ENCODE measurements at places on chromosomes 2 and 18. TPM values are rescaled to one million over a fixed set of nuclear protein-coding genes. Genes with fewer than 3 reads are reported as not detected.

- no peaks in the 10 kb centered on the region for H3K4me1 ChIP-seq
- DNase-seq = no peak
- H3K27ac ChIP-seq = no peak overlapping the region
- H3K36me3 ChIP-seq = no peaks in the 10 kb centered on the region
Observed at GRCh38 chr2:47373747-47374146, 29.2 kb upstream of the MSH2 start.

DNA sequence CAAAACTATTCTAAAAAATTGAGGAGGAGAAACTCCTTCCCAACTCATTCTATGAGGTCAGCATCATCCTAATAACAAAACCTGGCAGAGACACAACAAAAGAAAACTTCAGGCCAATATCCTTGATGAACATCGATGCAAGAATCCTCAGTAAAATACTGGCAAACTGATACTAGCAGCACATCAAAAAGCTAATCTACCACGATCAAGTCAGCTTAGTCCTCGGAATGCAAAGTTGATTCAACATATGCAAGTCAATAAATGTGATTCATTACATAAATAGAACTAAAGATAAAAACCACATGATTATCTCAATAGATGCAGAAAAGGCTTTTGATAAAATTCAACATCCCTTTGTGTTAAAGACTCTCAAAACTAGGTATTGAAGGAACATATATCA lies 63.1 kb downstream of the EHBP1 start:
- H3K27me3 ChIP-seq = no peaks in the 10 kb centered on the region
- DNase-seq = no peak
- H3K4me1 ChIP-seq = no peaks in the 10 kb centered on the region
- H3K4me3 ChIP-seq = no peak overlapping the region
- no peak overlapping the region for H3K27ac ChIP-seq

DNA sequence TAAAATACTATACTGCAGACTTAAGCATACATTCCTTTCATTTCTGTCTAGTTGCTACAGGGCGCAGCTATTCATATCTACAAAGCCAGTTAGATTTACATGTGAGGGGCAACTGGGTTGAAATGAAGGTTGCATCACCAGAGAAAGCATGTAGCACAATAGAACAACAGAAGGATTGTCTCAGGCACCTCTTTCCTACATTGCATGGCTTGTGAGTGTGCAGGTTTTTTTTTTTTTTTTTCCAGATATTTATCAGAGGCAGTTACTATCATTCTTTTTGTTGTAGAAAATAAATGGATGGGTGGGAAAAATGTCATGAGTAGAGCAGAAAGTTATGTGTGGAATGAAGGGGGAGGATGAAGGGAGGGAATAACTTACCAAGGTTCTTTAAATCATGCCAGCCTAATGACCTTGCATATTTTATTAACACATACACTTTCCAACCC lies 86.8 kb downstream of the ERBB4 start:
- no peaks in the 10 kb centered on the region for H3K36me3 ChIP-seq
- H3K4me1 ChIP-seq = peaks cover 6% of the 10 kb centered on the region
- no peak overlapping the region for H3K27ac ChIP-seq
- H3K4me3 ChIP-seq = no peak overlapping the region
- H3K27me3 ChIP-seq = no peaks in the 10 kb centered on the region

DNA sequence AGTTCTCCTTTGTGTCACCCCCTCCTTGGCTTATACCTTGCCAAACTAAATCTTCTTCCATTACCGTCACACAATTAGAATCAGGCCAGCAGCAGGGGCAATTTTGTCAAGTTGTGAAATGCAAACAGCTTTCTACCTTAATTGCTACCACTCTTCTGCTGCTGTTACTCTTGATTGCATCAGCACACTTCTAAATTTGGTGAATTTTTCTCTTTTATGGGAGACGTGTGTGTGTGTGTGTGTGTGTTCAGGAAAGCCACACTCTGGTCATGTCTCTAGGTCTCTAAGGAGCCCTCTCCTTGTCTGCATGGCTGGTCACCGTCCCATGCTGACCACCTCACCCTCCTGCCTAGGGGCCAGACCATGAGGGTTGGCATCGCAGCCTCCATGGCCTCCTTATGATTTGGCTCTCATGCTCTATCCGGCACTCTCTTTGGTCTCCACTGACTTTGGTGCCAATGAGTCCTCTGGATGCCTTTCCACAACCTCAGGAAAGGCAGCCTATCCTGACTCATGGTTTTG lies 87.7 kb downstream of the GATA6 start:
- H3K4me3 ChIP-seq = no peak overlapping the region
- H3K27me3 ChIP-seq = no peaks in the 10 kb centered on the region
- no peaks in the 10 kb centered on the region for H3K36me3 ChIP-seq
- H3K27ac ChIP-seq = no peak overlapping the region
- no peak for DNase-seq

The STAMBP gene
- total RNA-seq = 38.0 TPM

- no peaks in the 10 kb centered on the region for H3K4me1 ChIP-seq
- no peak overlapping the region for H3K27ac ChIP-seq
- peaks cover 3% of the 10 kb centered on the region for H3K27me3 ChIP-seq
- no peak for DNase-seq
Observed at GRCh38 chr2:29270701-29271121, 155.5 kb downstream of the CLIP4 start.

DNA sequence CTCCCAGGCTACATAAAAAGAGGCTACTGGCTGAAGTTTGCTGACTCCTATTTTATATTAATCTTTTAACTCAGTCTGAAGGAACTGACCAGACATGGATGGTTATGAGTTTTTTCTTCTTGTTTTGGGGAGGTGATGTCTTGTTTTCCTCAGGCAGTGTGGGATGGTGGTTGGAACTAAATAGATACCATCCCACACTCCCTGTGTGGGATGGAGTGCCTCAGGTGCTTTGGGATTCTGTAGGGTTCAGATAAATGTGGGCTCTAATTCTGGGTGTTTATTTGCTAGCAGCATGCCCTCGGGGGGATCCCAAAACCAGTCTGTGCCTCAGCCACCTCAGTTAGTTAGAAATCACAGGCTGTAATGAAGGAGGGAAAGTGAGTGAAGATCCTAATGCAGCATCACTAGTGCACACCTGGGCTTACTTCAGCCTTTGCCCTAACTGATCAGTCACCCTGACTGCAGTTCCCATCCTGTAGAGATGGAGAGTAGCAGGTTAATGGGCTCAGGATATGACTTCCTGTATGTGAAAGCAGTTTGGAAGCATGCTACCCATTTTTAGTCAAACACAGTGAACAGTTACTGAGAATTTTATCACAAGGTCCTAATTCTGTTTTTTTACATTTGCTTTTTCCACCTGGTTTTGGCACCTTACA lies 132.2 kb downstream of the SPTBN1 start:
- no peak for DNase-seq
- no peak overlapping the region for H3K4me3 ChIP-seq
- H3K27me3 ChIP-seq = no peaks in the 10 kb centered on the region

GRCh38 chr18:77524909-77525308 lies 275.3 kb downstream of the GALR1 start:
- no peak overlapping the region for H3K27ac ChIP-seq
- H3K4me3 ChIP-seq = no peak overlapping the region
- H3K36me3 ChIP-seq = no peaks in the 10 kb centered on the region
- no peak for DNase-seq
- no peaks in the 10 kb centered on the region for H3K27me3 ChIP-seq

DNA sequence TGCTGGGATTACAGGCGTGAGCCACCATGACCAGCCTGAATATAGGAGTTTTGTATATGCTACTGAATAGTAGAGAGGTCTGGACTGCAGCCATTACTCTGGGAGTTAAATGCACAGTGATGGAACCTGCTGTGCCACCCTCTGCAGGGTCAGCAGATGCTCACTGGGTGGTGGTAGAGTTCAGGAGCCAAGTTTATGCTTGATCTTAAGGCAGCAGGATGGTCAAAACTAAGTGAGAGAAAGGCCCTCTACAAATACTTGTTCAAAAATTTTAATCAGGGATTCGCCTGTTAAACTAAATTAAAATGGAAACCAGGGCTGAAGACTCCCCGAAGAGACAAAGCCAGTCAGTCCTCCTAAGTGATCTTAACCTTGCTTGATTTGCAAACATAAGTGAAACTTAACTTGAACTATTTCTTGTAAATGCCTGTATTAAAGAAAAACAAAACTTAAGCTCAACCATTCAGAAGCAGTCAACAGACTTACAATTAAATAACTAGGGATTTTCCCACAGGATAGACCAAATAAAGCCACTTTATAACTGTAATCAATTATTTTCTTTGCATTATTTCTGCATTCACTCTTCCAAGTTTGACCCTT lies 4.2 kb upstream of the WDFY1 start:
- no peaks in the 10 kb centered on the region for H3K27me3 ChIP-seq
- no peak for DNase-seq
- H3K27ac ChIP-seq = no peak overlapping the region
- H3K4me1 ChIP-seq = peaks cover 5% of the 10 kb centered on the region

The AGPS gene
- total RNA-seq = 30.9 TPM

- DNase-seq = no peak
- no peaks in the 10 kb centered on the region for H3K27me3 ChIP-seq
- no peak overlapping the region for H3K4me3 ChIP-seq
- no peaks in the 10 kb centered on the region for H3K36me3 ChIP-seq
- no peaks in the 10 kb centered on the region for H3K4me1 ChIP-seq
Observed at GRCh38 chr2:160574468-160575140, 81.0 kb upstream of the RBMS1 start.

GRCh38 chr18:34651586-34652369 lies 58.3 kb upstream of the DTNA start:
- peak overlapping the region; percentile 87 for H3K27ac ChIP-seq
- peaks cover 78% of the 10 kb centered on the region for H3K4me1 ChIP-seq
- H3K36me3 ChIP-seq = no peaks in the 10 kb centered on the region
- no peaks in the 10 kb centered on the region for H3K27me3 ChIP-seq

- no peaks in the 10 kb centered on the region for H3K4me1 ChIP-seq
- H3K27ac ChIP-seq = no peak overlapping the region
- H3K4me3 ChIP-seq = no peak overlapping the region
- no peak for DNase-seq
- no peaks in the 10 kb centered on the region for H3K36me3 ChIP-seq
- H3K27me3 ChIP-seq = no peaks in the 10 kb centered on the region
Observed at GRCh38 chr18:79050005-79050404, 19.2 kb upstream of the ATP9B start.

- no peak for DNase-seq
- H3K27me3 ChIP-seq = no peaks in the 10 kb centered on the region
- H3K27ac ChIP-seq = no peak overlapping the region
- no peaks in the 10 kb centered on the region for H3K36me3 ChIP-seq
- H3K4me3 ChIP-seq = no peak overlapping the region
- H3K4me1 ChIP-seq = peaks cover 27% of the 10 kb centered on the region
Observed at GRCh38 chr2:110820128-110820527, 87.8 kb downstream of the ACOXL start.

The HDAC4 gene
- 23.6 TPM for total RNA-seq

GRCh38 chr2:8985561-8986326 lies 17.7 kb downstream of the MBOAT2 start:
- no peaks in the 10 kb centered on the region for H3K36me3 ChIP-seq
- H3K27ac ChIP-seq = no peak overlapping the region
- no peaks in the 10 kb centered on the region for H3K4me1 ChIP-seq
- H3K27me3 ChIP-seq = no peaks in the 10 kb centered on the region
- no peak overlapping the region for H3K4me3 ChIP-seq

The CCL20 gene
- not detected for total RNA-seq

DNA sequence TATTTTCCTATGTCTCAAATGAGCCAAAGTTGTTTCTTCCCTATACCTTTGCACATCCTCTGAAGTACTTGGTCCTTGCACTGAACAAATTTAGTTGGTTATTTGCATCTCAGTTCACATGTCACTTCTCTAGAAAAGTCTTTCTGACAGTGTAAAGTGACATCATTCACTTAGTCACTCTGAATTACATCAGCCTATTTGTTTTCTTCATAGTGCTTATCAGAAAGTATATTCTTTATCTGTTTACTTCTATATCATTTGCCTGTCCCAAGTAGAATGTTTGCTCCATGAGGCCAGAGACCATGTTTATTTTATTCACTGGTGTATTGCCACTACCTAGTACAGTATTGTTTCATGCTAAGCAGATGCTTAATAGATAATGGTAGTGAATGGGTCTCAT lies 173.7 kb downstream of the HNMT start:
- no peaks in the 10 kb centered on the region for H3K27me3 ChIP-seq

DNA sequence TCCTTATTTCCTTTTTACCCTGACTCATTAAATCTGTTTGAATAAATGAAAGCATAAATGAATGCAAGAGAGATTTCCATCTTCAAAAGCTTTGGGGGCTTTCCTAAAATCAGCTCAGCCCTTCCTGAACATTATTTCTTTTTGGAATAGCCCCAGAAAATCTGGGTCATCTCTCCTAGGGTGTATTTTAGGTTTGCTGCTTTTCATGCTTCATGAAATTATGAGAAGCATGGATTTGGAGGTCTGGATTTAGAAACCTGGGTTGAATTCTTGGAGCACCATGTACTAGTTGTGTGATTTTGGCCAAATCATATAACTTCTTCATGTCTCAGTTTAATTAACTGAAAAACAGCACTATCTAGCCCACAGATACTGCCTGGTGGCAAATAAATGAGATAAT lies 24.0 kb upstream of the PELI1 start:
- H3K36me3 ChIP-seq = no peaks in the 10 kb centered on the region
- DNase-seq = no peak
- no peaks in the 10 kb centered on the region for H3K27me3 ChIP-seq

DNA sequence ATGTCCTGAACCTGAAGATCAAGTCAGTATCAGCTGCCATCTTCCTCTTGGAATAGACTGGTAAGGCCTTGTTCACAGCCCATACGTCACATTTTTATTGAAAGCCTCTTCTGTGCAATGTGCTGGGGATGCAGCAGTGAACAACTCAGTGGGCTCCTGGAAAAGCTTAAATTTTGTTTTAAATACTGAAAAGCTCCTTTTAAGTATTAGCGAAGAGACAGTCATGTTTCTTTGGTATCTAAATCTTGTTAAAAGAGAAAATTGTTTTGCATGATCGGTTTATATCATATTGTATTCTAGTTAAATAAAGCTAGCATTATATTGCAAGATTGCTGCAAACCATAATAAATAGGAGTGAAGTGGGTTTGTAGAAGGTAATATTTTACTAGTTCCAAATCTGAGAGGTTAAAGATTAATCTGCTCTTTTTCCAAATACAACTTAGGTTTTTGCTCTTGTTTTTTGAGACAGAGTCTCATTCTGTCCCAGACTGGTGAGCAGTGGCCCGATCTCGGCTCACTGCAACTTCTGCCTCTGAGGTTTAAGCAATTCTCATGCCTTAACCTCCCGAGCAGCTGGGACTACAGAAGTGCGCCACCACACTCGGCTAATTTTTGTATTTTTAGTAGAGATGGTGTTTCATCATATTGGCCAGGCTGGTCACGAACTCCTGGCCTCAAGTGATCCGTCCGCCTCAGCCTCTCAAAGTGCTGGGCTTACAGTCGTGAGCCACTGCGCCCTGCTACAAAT lies 1.6 kb upstream of the RMDN2 start:
- H3K4me1 ChIP-seq = peaks cover 11% of the 10 kb centered on the region
- no peaks in the 10 kb centered on the region for H3K27me3 ChIP-seq
- no peak overlapping the region for H3K27ac ChIP-seq
- H3K4me3 ChIP-seq = no peak overlapping the region

- no peaks in the 10 kb centered on the region for H3K27me3 ChIP-seq
- no peaks in the 10 kb centered on the region for H3K36me3 ChIP-seq
- peaks cover 52% of the 10 kb centered on the region for H3K4me1 ChIP-seq
- H3K4me3 ChIP-seq = no peak overlapping the region
- no peak for DNase-seq
Observed at GRCh38 chr2:63861220-63861822, 19.6 kb downstream of the UGP2 start.
